Smooth muscle cell of the pulmonary artery (primary cell): ENCODE measurements at places on chromosomes 1 and 21. TPM values are rescaled to one million over a fixed set of nuclear protein-coding genes. Genes with fewer than 3 reads are reported as not detected.

PLA2G2F gene
- total RNA-seq, result not detected in 2 replicates

C1orf185 gene
- total RNA-seq, result not detected in 2 replicates

GPR52 gene
- 0.78 and 1.1 TPM in 2 replicates for total RNA-seq

NCF2 gene
- 0.39 and 0.89 TPM in 2 replicates for total RNA-seq

HFM1 gene
- 0.03 and 0.20 TPM in 2 replicates for total RNA-seq

ZNF436 gene
- total RNA-seq, result 16.0 and 20.3 TPM in 2 replicates

IRF6 gene
- 2.7 and 4.1 TPM in 2 replicates for total RNA-seq

PRXL2B gene
- 15.2 and 16.9 TPM in 2 replicates for total RNA-seq

LCE2A gene
- not detected in 2 replicates for total RNA-seq

TFF3 gene
- total RNA-seq, result not detected in 2 replicates

SH3D21 gene
- total RNA-seq, result 10.0 and 13.6 TPM in 2 replicates

TM2D1 gene
- 66.8 and 97.0 TPM in 2 replicates for total RNA-seq

NUAK2 gene
- 4.4 and 7.9 TPM in 2 replicates for total RNA-seq

PFKFB2 gene
- total RNA-seq, result 5.5 and 9.5 TPM in 2 replicates
